HuH-7.5 (cell line): ENCODE measurements at places on chromosomes 6 and 20.
A peak's percentile ranks its signal among the peaks of the same experiment; 100 is the strongest.

DNA sequence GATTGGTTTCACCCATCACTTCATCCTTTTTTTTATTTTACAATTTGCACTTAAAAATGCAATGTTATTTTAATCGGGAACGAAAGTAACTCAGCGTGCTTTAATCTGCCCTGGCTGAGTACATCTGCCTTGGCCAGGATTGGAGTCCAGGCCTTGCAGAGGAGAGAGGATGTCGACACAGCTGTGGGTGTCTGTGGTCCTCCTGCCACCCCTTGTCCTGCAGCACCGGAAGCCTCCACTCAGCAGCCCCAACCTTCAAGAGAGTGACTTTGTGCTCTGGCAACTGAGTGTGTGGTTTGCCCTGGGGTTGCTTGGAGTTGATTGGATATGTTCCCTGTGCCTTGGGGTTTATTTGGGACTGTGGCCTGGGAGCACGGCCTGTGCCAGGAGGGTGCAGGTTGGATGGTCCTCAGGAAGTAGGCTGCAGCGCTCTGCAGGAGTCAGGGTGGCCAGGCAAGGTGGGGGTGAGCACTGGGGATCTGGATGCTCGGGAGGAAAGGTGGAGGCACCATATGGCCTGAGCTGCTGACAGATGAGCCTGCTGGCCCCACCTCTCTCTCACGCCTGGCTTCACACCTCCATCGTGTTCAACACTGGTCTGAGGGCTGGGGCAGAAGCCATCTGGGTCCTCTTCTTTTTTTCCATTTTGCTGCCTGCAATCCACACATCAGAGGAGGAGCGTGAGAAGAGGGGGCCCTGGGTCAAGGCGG is 4.3 kb downstream of the MYT1 start:
- DNase-seq = no peak

DNA sequence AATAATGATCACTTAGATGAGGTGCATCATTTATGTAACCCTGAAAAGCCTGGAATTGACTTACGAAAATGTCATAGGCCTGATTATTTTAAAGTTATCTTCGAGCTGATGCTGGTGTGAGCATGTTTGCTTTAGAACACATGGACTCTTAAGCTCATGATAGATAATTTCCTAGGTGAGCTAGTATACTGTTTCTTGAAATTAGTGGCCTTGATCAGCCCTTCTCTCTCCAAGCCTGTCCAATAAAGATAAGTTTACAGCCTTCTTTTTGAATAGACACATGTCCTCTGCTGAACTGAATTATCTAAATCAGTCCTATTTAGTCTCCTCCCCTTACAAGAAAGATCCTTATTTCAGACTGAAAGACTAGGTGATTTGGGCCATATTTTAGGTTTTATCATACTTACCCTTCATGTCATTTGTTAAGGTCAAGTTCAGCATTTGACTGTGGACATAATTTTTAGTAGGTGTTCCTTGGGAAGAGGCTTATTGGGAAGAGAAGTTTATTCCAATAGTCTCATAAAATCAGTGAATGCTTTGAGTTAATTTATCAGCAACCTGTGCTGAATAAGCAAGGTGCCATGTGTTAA is 15.3 kb downstream of the FOXO3 start:
- no peak for DNase-seq

- DNase-seq = peak; percentile 88
Measured at GRCh38 chr6:111259089-111259831, 172.0 kb downstream of the SLC16A10 start.

GRCh38 chr6:163901681-163902080 is 487.2 kb downstream of the QKI start:
- no peak for DNase-seq

DNA sequence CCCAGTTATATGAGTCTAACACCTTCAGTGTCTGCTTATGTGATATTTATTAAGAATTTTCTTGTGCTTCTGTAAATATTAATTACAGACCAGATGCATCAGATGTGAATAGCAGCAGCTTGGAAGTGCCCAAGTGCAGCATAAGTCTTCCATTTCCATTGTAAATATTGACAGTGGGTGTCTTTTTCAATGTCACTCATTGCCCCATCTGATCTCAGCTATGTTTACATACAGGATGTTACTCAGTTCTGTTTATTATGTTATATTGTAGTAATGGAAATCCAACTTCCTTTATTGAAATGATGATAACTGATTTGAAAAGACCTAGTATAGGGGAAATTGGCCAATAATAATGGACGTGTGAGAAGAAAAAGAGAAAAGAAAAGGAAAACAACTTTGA is 296.7 kb downstream of the SAMD5 start:
- DNase-seq = no peak

DNA sequence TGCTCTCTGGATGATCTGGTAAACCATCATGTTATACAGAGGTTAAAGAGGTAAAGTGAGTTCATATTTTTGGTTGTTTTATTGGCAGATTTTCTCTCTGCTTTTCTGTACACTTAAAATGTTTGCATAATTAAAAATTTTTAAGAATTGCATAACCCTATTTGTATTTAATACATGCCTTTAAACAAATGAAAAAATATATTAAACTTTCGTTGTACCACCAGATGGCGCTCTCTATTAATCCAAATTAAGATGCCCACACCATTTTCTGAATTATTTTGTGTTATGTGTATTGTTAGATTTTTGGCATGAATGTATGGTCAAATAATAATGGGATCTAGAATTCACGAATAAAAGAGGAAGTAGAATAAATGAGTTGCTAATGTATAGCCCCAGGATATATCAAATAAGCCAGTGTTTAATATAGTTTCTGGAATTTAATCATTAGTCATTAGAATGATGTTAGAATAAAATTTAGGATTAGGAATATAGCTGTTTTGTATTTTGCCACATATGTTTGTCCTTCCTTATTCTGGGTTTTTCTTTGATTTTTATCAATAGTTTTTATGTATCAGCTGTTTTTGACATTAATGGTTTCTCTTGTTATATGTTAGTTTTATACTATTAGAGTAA is 38.9 kb downstream of the SMAP1 start:
- DNase-seq = no peak

- DNase-seq = no peak
Measured at GRCh38 chr20:10221021-10221420, 2.4 kb downstream of the SNAP25 start.

DNA sequence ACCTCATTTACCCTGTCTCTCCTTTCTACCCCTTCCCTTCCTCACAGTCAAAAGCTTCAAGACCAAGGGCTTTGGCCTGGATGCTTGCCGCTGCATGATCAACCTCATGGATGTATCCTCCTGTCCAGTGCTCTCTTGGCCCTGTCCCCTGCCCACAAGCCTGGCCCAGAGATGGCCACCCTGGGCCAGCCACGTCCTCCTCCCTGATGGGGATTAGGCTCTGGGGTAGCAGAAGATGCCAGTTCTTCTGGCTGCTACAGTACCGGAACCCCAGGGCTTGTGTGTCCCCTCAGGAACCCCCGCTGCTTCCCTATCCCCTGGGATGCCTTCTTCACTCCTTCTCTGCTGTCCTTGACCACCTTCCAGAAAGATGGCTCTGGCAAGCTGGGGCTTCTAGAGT is 22.3 kb downstream of the CAPN11 start:
- DNase-seq = no peak
